ENCODE measurements at places on chromosomes 3 and 15. TPM values are rescaled to one million over a fixed set of nuclear protein-coding genes. Genes with fewer than 3 reads are reported as not detected.
A peak's percentile ranks its signal among the peaks of the same experiment; 100 is the strongest.

- no peak for DNase-seq
Measured at GRCh38 chr3:123169930-123170329, 31.8 kb upstream of the SEC22A start.

DNA sequence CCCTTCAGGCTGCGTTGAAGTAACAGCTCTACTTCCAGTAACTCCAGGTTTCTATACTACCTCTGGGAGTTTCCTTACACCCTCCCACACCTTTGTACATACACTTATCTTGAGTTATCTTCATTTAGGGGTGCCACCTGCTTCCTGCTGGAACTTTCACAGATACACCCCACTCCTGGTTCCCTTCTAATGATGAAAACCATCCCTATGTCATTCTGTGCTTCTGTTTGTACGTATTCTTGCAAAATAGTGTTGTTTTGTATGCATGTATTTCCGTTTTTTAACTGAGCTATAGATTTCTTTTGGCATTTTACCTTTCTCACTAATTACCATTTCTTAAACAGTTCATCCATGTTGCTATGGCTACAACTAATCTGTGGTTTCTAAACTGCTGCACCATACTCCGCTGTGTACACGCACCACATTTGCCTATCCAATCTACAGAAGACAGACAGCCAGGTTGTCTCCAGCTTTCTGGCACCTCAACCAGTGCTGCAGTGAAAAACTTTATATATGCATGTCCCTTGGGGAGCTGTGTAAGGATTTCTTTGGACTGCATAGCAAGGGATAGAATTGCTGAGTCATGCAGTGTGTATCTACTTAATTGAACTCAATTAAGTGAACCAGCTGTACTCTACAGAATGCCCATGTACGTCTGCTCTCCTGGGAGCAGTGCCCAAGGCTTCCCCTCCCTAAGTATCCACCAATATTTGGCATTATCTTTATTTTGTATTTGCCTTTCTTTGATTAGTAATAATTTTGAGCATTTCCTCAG is 61.4 kb upstream of the ST8SIA2 start:
- DNase-seq: no peak

DNA sequence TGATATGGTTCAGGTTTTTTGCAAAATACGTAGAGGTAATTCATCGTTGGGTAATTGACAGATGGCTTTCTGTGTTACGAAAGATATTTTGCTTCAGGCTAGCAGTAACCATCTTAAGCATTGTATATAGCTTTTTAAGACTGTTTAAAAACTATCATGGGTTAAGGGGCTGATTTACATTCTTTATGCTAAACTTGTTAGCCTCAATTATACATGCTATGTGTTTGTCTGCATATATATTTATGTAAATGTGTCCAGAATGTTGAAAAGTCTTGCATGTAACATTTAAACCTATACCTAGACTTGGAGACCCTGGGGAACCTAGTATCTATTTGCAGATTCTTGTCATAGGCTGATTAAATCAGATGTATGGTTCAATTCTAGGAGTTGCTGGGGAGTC is 11.1 kb upstream of the P2RY14 start:
- no peak for DNase-seq

DNA sequence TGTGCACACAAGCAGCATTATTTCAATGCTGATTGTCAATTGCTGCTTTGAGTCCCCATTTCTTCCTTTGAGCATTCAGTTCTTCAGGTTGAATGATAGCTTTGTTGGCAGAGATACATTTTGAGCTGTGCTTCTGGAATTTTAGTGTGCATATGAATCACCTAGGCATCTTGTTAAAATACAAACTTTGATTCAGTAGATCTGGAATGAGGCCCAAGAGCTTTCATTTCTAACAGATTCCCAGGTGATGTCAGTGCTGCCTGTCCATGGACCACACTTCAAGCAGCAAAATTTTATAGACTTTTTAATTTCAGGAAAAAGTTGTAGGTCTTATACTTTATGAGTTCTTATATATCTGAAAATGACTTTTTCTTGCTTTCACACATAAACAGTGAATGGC is 131.1 kb downstream of the ADAMTSL3 start:
- DNase-seq: peak; percentile 76

DNA sequence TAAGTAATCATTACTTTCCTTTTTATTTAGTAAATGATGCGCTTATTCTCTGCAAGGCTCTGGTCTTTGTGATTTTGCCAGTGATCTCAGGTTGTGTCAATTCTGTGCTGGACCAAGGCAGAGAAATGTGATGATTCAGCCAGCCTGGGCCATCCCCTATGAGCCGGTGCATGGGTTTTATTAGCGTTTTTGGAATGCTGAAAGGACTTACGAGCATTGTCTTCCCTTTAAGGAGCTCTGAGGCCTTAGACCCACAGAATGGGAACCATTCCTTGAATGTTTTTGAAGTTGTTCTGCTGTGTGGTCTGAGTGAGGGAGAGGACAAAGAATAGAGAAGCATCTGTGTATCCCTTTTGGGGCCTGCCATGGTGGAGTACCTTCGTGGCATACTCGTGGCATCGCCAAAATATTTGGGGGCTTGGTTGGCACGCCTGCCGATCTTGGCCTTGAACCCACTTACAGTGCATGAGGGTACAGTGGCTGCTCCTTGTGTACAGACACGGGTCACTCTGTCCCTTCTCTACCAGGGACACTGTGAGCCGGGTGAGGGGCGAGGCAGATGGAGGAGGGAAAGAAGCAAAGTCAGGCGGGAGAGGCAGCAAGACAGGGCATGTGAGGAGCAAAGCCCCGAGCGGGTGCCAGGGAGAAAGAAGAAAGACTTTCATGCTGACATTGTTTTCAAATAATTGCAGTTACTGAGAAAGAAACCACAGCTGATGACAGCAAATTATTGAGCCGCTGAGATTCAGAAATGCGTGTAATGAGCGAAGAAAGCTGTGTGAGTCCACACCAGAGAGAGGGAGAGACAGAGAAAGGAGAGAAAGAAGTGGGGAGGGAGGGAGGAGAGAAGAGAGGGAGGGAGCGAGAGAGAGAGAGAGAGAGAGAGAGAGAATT is 269.4 kb upstream of the RGMA start:
- no peak for DNase-seq

Gene GOLGA8T
- 0.30 TPM for total RNA-seq

- DNase-seq: no peak
Measured at GRCh38 chr15:89184886-89185526, 36.4 kb downstream of the RLBP1 start.

DNA sequence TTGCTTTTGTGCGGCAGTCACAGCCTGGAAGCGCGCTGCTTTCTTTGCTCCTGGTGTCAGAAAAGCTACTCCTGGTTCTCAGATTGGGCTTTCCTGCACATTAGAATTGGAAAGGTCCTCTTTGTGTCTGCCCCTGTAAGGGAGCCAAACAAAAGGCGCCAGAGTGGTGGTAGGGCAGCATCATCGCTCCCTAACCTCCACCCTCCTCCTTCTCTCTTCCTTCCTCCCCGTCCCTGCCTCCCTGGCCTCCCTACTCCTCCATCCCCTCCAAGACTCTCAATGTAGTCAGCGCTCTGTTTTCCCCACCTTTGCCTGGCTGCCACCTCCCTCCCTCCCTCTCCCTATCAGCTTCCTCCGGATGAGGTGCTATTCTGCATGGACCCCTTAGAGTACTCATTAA is 65.3 kb downstream of the SH3GL3 start:
- DNase-seq: no peak

- peak; percentile 91 for DNase-seq
Measured at GRCh38 chr3:155313300-155313699, 19.8 kb upstream of the STRIT1 start.

DNA sequence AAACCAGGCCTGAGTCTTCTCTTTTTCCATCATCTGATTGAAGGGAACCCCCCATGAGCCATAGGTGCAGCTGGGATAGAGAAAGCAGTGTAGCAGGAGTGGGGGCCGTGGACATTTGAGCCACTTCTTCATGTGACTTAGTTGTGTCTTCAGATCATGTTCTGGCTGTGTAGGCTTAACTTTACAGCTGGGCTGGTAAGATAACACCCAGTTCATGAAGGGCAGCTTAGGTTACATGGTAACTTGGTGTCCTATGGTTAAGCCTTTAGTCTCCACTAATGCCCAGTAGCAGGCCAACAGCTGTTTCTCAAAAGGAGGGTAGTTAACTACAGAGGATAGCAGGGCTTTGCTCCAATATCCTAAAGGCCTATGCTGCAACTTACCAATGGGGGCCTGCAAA is 11.4 kb upstream of the SNRPN start:
- no peak for DNase-seq

DNA sequence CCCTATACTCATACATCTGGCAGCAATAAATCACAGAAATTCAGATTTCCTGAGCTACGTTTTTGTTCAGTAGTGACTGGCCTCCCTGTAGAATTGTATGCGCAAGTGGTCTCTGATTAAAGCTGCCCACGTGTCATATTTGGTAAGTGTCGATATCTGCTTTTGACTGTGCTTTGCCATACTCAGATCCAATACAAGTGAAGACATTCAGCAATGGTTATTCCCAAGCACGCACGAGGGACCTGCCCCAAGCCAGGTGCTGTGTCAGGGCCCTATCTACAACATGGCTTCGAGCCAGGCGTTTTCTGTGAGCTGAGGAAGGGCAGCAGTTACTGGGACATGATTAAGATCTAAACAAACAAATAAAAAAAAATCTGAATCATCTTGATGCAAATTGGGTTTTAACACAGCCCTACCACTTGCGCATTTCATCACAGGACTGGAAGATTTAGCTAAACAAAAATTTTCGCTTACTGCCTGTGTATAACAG is 47.2 kb upstream of the ICE2 start:
- no peak for DNase-seq

DNA sequence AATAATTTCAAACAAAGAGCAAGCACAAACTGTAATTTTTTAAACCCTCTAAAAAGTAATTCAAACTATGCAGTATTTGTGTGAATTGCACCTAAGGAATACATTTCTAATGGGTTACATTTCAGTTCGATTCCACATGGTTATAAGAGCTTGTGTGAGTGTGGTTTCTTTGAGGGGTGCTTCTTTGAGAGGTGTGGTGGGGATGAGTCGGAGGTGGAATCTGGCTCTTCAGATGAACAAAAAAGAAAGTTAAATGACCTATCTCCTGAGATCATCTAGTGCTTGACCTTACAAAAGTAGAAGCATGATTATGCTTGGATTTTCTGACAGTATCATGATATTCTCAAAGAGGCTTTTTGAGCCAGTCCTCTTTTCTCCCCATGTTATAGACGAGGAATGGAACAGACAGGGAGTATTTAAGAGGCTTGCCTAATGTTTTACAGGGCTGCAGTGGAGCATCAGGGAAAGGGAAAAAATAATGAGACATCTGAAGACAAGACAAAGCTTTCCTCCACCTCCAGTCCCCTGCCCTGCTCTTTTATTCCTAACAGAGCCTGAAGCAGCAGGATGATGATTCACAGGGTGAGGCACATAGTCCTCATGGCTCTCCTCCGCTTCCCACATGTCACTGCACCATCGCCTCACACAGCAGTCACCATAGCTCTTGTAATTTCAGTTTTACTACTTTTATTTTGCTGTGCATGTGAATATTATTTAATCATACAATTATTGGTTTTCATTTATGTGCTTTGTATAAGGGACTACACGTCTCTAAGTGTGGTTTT is 82.0 kb downstream of the LYSMD4 start:
- peak; percentile 47 for DNase-seq

- no peak for DNase-seq
Measured at GRCh38 chr3:135133905-135134683, 339.0 kb downstream of the EPHB1 start.

- DNase-seq: no peak
Measured at GRCh38 chr15:25268166-25268565, 170.7 kb downstream of the UBE3A start.

DNA sequence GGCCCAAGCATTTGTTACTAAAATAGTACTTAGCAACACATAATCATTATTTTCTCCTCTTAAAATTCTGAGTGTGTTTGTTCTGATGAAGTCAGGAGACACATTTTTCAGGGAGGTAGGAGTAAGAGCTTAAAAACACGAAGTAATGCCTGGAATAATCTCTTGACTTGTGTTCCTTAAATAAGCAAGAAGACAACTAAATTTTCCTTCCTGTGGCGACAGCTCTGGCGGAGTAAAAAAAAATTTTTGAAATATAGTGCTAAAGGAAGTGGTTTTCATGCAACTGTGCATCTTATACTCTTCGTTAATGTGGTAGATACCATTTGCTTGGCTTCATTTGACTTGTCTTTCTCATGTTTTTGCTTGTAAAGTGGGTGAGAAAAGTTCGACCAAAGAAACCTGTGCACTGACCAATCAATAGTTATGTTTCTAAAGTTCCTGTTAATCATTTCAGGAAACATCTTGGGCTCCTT is 11.1 kb upstream of the MBNL1 start:
- DNase-seq: peak; percentile 30

DNA sequence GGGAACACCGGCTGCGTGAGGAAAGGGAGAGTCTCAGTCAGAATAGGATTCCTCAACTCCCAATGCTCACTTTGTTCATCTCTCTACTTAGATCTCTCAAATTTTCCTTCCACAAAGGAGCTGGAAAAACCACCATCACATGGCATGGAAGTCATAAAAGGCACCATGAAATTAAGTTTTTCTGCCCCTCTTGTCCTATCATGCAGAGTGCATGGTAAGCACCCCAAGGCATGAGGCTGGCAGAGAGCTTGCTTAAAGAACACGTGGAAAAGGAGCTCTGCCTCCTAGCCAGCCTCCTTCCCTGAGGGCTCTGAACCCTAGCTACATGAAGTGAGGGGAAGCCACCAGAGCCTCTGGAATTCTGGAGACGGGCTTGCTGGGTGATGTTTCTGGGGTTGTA is 17.8 kb downstream of the STIMATE start:
- DNase-seq: no peak

DNA sequence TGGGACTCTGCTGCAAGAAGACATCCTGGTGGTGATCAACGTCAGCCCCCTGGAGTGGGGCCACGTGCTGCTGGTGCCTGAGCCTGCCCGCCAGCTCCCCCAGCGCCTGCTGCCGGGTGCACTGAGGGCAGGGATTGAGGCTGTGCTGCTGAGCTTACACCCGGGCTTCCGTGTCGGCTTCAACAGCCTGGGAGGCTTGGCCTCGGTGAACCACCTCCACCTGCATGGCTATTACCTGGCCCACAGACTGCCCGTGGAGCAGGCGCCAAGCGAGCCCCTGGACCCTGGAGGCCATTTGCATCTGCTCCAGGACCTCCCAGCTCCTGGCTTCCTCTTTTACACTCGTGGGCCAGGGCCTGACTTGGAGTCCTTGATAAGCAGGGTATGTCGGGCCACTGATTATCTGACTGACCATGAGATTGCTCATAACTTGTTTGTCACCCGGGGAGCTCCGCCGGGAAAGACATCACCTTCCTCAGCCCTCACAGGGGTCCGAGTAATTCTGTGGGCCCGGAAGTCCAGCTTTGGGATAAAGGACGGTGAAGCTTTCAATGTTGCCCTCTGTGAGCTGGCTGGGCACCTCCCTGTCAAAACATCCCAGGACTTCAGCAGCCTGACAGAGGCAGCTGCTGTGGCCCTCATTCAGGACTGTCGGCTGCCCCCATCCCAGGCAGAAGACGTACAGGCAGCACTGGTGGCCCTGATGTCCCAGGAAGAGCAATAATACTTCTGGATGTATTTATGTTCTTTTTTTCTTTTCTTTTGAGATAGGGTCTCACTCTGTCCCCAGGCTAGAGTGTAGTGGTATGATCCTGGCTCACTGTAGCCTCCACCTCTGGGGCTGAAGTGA is 7.6 kb downstream of the GDPGP1 start:
- no peak for DNase-seq

- DNase-seq: no peak
Measured at GRCh38 chr3:187944390-187945179, 199.3 kb upstream of the BCL6 start.

- DNase-seq: no peak
Measured at GRCh38 chr3:184559336-184559735, 2.2 kb upstream of the EPHB3 start.

Measured in renal cortical epithelial cell (primary cell).